Kidney capillary endothelial cell (primary cell): ENCODE measurements at places on chromosomes 7 and 10.

- no peak for DNase-seq
These were observed 4.3 kb downstream of the TMEM273 start for GRCh38 chr10:49183596-49184542.

DNA sequence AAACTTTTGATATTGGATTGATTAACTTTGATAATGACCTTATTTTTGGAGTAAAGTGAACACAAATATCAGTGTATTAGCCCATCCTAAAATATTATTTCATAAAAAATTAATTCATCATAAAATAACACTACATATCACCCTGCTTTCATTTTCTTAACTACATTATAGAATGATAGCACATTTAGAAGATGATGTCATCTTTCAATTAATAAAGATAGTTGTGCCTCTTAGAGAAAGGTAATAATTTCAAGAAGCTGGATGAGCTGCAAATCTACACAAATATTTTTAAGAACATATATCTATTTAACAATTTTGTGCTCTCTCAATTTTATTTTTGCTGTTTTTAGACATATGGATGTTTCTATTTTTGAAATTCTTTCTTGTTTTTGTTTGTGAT is 126.1 kb downstream of the CNTNAP2 start:
- DNase-seq: no peak

DNA sequence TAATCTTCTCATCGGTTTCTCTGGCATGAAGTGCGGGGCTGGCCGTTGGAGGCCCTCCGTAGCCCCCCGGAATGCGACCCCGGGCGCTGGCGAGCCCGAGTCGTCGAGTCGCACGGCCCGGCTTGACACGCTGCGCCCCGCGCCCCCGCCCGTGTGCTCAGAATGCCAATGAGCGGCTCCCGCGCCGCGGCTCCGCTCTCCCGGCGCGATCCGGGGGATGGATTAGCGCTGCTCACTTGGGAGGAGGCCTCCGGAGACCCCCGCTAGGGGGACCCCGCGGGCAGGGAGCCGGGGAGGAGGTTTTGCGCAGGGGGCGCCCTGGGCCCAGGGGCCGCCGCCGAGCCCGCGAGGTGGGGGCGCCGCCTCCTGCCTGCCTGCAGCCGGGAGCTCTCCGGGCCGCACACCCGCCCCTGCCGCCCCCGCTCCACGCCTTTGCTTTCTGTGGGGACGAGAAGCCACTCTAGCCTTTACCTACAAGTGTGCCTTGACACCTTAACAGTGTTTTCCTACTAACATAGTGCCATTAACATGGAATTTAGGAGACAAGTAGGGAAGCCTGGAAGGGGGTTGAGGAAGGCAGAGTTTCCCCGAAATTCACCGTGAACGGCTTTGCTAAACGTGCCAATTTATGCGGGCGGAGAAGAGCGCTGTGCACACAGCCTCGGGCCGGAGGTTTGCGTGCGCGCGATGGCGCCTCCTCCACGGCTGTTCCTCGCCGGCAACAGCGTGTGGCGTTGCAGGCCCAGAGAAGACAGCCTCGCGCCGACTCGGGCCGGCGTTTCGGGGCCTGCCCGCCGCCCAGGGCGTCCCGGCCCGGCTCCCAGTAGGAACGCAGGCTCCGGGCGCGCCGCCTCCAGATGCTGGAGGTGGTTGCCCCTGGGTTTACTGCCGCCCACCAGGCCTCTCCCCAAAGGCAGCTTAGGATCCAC is 7.1 kb downstream of the SHH start:
- peak; percentile 67 for DNase-seq

GRCh38 chr10:79435271-79436065 is 10.0 kb downstream of the ZCCHC24 start:
- DNase-seq: no peak

DNA sequence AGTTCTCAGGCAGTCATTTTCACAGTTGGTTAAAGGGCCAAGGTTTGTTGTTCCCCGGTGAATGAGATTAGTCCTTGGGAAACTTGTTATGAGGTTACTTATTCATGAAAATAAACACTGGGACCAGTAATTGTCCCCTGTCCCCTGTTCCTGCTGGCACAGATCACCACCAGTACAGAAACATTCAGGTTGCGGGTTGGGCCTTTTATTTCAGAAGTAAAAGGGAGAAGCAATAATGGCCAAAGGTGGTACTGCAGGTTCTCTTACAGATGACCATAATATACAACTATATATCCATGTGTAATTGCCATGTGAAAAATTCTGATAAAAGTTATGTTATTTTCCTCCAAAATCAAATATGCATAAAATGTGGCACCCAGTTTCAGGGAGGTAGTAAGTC is 442.0 kb downstream of the SORCS1 start:
- no peak for DNase-seq

- DNase-seq: no peak
These were observed 483.1 kb upstream of the MBL2 start for GRCh38 chr10:53255661-53256205.

DNA sequence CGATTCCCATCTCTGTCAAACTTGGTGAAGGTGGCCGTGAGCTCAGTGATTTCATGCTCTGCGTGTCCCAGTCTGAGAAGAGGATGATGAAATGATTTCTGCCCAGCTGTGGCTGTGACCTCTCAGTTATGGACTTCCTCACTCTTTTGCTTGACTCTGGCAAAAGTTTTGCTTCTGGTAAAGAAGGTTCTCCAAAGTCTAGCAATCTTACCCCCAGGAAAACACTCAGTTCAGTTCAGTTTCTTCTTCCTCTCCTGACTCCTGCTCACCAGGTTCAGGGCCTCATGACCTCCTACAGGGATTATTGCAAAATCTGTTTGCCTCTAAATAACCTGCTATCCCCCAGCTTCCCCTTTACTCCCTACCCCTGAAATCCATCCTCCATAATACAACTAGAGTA is 4.9 kb upstream of the BLOC1S2 start:
- no peak for DNase-seq

- DNase-seq: no peak
These were observed 292.2 kb upstream of the TAC1 start for GRCh38 chr7:97439637-97440214.

GRCh38 chr10:27366769-27367168 is 126.2 kb upstream of the ACBD5 start:
- DNase-seq: no peak

GRCh38 chr10:125886914-125887512 is 5.9 kb upstream of the DHX32 start:
- no peak for DNase-seq

DNA sequence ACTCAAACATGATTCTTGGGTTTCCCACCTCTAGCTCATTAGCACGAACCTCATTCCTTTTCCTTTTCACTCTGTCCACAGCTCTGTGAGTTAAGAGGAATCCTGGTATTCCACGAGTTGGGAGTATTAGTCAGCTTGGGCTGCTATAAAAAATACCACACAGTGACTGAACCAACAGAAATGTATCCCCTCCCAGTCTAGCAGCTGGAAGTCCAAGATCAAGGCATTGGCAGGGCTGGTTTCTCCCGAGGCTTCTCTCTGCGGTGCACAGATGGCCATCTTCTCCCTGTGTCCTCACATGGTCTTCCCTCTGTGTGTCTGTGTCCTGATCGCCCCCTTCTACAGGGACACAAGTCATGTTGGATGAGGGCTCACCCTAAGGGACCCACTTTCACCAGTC is 261.6 kb downstream of the TNS3 start:
- DNase-seq: no peak

- DNase-seq: no peak
These were observed 7.2 kb downstream of the WDR37 start for GRCh38 chr10:1063232-1063865.

DNA sequence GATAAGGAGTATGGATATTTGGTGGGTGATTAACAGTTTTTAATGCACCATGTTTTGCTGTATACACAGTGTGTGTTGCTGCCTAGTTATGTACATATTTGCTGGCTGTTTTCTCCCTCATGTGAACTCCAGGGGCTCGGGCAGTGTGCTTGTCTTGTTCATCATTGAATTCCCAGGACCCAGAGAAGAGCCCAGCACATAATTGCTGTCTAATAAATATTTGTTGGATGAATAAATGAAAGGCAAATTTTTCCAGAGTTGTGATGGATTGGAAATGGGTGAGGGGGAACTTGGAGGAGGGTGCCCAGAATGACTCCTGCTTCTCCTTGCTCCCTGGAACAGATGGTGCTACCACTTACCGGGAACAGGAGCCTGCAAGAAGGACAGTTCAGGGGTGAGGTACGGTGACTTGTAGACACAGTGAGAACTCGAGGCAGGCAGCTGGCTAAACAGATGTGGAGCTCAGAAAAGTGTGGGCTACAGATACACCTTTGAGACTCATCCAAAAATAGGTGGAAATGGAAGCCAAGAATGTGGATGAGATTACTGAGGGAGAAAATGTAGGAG is 586.8 kb upstream of the MGMT start:
- DNase-seq: no peak

DNA sequence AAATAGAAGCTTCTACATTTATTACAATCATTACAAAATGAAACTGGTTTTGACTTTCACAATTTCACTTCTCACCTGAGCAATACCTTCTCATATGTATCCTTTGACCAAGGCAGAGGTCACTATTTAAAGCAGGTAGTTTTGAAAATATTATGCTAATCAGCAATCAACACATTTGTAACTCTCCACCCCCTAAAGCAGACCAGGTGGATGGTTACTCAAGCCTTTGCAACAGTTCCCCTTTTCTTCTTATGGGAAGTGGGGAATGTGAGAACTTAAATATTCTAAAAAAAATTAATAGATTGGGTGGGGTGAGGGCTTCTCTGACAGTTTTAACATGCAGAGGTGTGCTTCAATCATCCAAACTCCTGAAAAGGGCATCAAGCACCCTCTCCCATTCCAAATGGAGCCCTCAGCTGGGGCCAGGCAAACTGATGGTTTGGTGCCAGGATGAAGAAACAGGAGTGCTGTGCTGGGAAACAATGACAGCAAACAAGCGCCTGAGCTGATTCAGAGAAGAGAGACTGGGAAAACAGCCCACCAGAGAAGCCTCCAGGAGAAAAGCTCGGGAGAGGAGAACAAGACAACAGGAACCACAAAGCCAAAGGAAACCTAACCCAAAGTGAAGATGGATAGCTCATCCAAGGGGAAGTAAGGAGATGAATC is 17.1 kb downstream of the RAPGEF5 start:
- no peak for DNase-seq

GRCh38 chr7:30937416-30937815 is 25.8 kb downstream of the AQP1 start:
- no peak for DNase-seq

GRCh38 chr10:85152496-85152895 is 824.1 kb downstream of the CCSER2 start:
- no peak for DNase-seq

DNA sequence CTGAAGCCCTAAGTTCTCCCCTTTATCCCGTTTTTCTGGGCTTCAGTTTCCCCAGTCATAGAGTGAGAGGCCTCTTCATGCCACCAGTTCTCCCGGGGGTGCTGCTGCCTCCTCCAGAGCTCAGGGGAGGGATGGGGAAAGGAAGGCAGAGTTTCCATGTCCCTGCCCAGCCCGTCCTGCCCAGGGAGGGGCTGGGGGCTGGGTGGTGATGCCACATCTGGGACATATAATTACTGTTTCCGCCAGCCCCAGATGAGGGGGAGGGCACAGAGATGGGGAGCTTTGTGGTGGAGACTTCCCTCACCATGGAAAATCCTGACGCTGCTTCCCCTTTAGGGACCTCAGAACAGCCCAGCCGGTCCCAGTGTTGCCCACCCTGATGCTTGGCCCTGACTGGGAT is 4.1 kb downstream of the AQP1 start:
- DNase-seq: no peak

GRCh38 chr10:63646491-63646890 is 125.3 kb downstream of the REEP3 start:
- DNase-seq: peak; percentile 44

DNA sequence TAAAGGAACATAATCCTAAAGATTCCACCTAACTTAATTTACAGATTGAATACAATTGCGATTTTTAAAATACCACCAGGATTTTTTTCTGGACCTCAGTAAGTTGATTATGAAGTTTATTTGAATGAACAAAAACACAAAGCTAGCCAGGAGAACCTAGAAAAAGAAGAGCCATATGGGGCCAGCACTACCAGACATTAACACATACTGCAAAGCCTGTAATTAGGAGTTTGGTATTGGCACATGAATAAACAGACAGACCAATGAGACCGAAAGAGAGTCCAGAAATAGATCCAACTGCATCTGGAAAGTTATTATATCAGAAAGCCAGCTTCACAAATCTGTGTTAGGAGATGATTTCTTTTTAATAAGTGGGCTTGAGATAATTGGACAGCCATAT is 105.5 kb upstream of the CHST15 start:
- no peak for DNase-seq

DNA sequence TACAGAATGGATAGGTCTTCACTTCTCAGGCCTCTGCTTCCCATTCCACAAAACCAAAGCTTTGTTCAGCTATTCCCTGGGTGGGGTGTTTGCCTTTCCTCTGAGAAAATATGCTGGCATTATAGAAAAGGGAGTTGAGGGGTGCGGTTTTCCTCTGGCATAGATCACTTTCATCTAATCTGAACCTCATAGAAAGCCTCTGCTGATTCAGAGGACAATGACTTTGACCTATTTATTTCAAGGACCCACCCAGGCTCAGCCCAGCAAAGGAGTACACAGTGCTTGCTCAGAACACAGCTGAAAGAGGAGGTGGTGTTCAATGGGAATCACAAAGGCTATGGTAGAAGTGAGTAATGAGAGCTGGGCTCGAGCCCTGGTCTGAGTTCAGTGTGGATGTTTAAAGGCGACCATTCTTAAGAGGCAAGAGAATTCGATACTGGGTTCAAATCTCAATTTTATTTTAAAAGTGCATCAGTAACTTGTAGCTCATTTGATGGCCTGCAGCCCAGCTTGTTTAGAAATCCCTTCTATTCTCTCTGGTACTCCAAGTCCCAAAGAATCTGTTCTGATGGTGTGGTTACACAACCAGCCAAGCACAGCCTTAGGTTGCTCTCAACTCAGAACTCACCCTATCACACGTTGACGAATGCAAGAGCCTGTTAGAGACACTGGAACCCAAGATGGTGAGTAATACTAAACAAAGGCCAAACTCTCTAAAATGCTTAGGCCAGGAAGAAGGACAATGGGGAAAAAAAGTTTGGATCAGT is 1012.8 kb downstream of the LRMDA start:
- no peak for DNase-seq

- peak; percentile 41 for DNase-seq
These were observed 2.0 kb upstream of the SFTPA2 start for GRCh38 chr10:79562135-79562756.

DNA sequence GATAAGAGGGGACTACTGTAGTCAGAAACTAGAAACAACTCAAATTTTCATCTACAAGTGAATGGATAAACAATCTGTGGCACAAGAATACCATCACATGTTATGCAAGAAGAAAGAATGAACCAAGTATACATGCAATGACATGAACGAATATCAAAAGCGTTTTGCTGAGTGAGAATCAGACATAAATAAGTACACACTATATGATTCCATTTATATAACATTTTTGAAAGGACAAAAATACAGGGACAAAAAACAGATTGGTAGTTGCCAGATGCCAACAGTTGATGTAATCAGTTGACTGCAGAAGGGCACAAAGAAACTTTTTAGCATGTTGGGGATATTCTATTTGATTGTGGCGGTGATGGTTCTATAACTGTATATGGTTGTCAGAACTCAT is 33.6 kb downstream of the CTNNA3 start:
- no peak for DNase-seq
